ENCODE measurements at places on chromosomes 1 and 21.

DNA sequence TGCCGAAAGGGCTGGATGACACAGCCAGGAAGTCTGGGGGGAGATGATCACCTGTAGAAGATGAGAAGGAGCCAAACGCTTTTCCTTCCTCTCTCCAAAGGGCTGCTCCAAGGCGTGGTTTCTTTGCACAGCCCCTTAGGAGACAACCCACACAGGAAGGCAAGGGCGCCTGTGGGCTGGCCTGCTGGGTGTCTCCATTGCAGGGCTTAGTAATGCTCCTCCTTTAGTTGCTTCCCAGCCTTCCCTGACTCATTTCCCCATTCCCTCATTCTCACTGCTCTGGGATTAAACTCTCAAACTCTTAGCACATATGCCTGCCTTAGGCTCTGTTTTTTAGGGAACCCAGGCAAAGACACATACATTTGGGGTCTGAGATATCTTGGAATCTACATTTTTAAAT, 1.7 kb upstream of the CLCA1 start:
- DNase-seq, result no peak

DNA sequence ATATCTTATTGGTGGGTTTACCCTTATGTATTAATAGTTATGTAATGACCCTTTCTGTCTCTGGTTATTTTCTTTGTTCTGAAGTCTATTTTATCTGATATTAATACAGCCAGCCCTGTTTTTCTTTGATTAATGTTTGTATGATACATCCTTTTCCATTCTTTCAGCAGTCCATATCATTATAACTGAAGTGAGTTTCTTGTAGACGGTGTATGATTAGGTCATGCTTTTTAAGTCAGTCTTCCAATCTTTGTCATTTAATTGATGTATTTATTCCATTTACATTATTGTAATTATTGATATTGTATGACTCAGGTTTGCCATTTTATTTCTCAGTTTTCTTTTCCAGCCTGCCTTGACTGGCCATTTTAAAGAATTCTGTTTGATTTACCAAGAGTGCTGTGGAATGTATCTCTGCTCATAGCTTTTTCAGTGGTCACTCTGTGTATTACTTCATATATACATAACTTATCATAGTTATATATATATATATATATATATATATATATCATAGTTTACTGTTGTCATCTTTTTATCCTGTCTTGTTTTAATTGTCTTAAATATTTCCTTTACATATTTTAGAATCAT, 10.5 kb downstream of the RAB4A start:
- no peak for DNase-seq

DNA sequence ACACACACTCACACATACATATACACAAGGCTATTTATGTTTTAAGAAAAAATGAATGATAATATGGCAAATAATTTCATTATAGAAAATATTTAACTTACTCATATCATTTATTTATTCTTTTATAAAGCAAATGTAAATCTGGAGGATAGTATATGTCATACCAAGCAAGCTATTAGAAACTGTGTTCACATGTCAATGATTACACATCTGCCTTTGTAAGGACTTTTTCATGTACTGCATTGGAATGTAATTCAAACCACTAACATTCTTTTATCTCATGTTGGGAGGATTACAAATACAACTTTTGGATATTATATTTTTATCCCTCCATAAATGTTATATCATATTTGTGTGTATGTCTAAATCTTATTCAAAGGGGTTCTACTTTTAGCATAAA, 1887.4 kb downstream of the NCAM2 start:
- DNase-seq, result no peak

- DNase-seq, result no peak
Observed at GRCh38 chr1:219039682-219040154, 134.0 kb upstream of the LYPLAL1 start.

- DNase-seq, result no peak
Observed at GRCh38 chr1:221881805-221882581, 140.1 kb upstream of the DUSP10 start.

DNA sequence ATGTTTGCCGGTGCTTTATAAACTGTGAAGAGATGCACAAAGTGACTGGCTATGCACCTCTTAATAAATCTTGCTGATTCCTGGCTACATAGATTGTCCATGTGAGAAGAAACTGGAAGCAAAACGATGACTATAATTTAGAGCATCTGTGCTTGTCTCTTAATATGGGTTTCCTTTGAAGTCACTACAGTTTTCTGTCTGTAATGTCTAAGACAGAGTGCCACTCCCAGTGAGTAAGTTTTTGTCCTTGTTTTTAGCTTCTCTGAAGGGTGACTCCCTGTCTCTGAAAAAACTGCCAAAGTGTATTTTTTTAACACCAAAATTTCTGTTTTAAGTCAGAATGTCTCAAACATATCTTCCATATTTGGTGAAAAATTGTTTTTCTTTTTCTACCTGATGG, 175.1 kb downstream of the FASLG start:
- DNase-seq, result no peak

DNA sequence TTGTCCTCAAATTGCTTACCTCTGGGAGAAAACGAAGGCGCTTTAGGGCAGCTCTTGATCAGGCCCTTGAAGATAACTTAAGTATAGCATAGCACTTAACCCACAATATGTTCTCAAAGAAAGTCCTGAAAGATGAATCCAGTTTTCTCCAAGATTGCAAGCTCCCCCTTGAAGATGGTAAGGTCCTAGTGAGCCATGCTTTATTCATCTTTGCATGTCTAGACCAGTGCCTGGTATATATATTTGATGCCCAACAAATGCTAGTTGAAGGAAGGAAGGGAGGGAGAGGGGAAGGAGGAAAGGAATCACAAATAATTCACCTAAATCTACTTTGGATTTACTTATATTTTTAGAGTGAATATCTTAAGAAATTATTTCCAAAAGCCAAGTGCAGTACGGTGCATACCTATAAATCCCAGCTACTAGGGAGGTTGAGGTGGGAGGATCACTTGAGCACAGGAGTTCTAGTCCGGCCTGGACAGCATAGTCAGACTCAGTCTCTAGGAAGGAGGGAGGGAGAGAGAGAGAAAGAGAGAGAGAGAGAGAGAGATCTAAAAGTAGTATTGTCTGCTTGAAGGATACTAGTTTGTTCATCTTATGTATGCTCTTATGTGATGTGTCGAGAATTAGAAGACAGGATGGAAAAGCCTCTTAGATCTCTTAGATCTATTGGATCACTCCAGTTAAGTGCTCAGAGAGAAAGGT, 25.0 kb downstream of the PBX1 start:
- no peak for DNase-seq

- peak; percentile 72 for DNase-seq
Observed at GRCh38 chr1:233328142-233328921, 808 bp downstream of the MAP3K21 start.

DNA sequence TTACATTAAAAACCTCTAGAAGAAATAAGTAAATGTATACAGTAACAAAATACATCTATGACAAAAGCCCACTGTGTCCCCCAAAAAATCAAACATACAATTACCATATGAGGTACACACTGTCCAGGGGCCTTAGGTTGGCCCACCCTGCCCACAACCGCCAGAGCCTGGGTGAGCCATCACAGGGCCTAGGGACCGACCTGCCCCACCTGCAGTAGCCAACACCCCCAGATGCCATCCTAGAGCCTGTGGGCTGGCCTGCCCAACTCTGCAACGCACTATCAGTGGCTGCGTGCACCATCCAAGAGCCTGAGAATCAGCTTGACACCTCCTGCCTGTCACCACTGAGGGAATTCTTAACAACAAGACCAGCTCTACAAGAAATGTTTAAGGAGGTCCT, 39.0 kb downstream of the FAF1 start:
- DNase-seq, result no peak

- no peak for DNase-seq
Observed at GRCh38 chr1:177255411-177255810, 84.7 kb downstream of the BRINP2 start.

GRCh38 chr1:156643778-156644092, 1.8 kb downstream of the BCAN start:
- no peak for DNase-seq

DNA sequence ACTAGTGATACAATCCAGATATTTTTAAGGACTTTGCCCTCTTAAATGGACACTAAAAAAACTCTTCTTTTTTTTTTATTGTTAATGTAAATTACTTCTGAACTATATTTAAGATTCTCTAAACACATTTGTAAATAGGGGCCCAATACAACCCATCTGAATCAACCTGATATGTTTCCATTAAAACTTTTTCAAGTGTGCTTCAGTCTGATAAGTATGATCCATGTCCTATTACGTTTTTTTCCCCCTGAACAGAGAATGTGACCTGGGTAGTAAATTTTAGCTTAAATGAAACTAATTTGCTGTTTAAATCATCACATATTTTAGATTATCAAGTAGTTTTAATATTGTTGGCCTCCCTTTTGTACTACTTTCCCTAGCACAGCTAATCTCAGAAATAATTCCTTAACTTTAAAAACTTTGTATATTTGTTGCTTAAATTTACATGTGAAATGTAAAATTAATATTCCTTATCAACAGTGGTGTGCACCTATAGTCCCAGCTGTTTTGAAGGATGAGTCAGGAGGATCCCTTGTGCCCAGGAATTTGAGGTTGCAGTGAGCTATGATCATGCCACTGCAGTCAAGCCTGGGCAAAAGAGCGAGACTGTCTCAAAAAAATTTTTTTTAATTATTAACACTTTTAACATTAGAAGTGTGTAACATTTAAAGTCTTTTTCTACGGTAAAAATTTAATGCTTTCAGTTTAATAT, 3.0 kb upstream of the PKN2 start:
- DNase-seq, result no peak

GRCh38 chr1:7558921-7559869, 211.9 kb upstream of the VAMP3 start:
- no peak for DNase-seq

DNA sequence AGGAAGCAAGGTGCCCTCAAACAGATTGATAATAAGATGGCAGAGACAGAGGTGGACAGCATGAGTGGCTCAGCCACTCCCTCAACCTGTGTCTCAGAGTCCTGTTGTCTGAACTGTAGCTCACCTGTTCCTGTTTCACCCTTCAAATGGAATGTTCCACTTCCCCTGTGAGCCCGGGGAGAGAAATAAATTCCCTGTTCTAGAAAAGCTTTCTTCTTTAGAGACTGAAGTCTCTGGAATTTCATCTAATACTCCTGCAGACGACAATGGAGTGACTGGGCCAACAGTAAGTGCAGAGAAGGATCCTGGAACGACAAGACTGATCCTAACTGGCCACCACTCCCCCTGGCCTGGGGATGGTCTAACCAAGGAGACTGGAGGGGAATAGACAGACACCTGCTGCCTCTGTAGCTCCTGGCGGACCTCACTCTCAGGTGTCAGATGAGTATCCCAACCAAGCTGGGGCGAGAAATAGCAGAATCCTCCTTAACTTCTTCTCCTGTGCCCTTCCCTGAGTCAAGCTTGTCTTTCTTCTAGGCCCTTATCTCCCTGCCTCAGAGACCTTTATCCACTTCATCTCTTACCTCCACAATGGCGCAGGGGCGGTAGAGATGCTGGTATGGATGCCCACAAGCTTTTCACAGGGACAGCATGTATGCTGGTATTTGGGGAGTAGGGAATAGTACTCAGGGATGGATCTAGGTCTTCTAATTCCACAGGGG, 45.4 kb downstream of the PLEKHA6 start:
- DNase-seq, result no peak

DNA sequence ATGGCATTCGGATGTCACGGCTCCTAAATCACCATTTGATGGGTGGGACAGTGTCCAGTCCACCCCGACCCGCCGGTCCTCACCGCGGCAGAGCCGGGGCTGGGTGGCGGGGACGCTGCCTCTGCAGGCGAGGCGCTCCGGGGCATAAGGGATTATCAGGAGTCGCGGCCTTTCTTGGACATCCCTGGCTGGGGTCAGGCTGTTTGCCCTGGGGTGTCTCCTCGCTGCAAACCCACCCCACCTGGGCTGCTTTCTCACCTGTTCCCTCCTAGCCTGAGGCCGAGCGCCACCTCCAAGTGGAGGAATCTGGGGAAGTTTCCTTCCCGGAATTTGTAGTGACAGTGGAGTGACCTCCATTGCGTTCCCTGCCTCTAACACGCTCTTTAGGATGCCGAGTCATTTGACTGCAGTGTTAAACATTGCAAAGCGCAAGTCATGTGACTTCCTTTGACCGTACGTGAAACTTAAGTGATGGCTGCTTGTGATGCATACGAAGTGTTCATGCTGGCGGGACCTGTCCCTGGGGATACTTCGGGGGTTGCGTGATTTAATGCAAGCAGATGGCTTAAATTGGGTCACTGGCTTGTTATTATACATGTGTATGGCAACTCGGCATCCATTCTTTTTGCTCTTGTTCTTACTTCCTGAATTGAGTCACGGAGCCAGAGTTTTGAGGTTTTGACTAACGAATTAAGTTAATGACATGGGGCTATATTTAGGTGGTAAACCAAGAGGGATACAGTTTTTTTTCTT, 536 bp downstream of the LGALS8 start:
- peak; percentile 80 for DNase-seq

- no peak for DNase-seq
Observed at GRCh38 chr1:239636347-239636746, 250.0 kb downstream of the CHRM3 start.

- DNase-seq, result no peak
Observed at GRCh38 chr21:40152476-40152875, 285.2 kb downstream of the PCP4 start.

GRCh38 chr1:203367057-203367456, 16.1 kb upstream of the FMOD start:
- DNase-seq, result no peak

- no peak for DNase-seq
Observed at GRCh38 chr1:155537193-155537592, 25.4 kb downstream of the ASH1L start.

- no peak for DNase-seq
Observed at GRCh38 chr1:220877377-220878095, 1.7 kb upstream of the HLX start.

GRCh38 chr1:226671277-226671676, 67.8 kb downstream of the ITPKB start:
- no peak for DNase-seq

- DNase-seq, result no peak
Observed at GRCh38 chr1:961132-961669, 817 bp downstream of the KLHL17 start.

GRCh38 chr1:226565476-226565875, 16.9 kb downstream of the STUM start:
- DNase-seq, result no peak

DNA sequence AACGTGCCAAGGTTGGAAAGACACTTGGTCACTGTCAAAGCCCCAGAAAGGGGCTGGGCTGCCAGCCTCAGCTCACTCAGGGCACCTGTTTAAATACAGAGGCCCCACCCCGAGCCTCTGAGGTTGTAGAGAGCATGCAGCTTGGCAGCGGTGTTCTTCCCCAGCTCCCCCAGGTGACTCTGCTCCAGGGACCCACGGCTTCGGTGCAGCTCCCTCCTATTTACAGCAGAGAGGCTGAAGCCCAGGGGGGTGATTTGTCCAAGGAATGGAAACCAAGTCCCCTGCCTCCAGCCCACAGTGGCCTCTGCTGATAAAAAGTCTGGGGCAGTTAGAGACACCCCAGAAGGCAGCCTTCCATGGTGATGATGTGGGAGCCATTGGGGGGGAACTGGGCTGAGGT, 9.1 kb upstream of the C1QA start:
- no peak for DNase-seq

DNA sequence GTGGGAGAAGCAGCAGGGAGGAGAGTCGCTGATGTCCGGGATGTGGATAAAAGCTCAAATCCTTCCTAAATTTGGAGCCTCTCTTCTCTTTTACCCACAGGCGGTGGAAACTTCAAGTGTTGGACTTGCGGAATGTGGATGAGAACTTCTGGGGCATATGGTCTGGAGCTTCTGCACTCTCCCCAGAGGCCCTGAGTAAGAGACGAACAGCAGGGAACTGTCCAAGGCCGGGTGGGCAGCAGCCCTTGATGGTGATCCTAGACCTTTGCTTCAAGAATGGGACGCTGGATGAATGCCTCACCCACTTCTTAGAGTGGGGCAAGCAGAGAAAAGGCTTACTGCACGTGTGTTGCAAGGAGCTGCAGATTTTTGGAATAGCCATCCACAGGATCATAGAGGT, 1.9 kb downstream of the PRAMEF12 start:
- DNase-seq, result no peak

Measured in activated CD8-positive, alpha-beta memory T cell treated with anti-CD3 and anti-CD28 coated beads for 24 hours (primary cell).